Stimulated activated CD8-positive, alpha-beta memory T cell treated with anti-CD3 and anti-CD28 coated beads, Interleukin-4, amount 100 ng/mL, for 1 hour (primary cell): ENCODE measurements at places on chromosomes 7 and 10.

DNA sequence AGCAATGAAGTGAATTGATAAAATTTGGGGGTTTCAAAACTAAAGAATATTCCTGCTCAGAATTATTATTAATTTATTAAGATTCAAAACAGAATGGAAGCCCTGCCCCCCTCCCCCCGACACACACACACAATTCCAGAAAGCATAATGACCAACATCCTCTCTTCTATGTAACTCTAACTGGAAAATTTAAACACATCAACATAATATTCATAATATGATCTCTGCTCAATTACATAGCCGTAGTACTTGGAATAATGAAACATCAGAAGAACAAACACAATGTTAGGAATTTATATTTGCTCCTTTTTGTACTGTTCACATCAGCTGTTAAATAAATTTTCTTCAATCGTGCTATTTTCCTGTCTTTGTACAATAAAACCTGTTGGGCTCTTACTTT is 20.8 kb downstream of the PCLO start:
- DNase-seq = no peak

- no peak for DNase-seq
Measured at GRCh38 chr7:69228212-69228811, 370.0 kb upstream of the AUTS2 start.

GRCh38 chr7:155553871-155554270 is 7.5 kb upstream of the CNPY1 start:
- no peak for DNase-seq

GRCh38 chr7:139360948-139361307 is 1.2 kb downstream of the LUC7L2 start:
- no peak for DNase-seq

DNA sequence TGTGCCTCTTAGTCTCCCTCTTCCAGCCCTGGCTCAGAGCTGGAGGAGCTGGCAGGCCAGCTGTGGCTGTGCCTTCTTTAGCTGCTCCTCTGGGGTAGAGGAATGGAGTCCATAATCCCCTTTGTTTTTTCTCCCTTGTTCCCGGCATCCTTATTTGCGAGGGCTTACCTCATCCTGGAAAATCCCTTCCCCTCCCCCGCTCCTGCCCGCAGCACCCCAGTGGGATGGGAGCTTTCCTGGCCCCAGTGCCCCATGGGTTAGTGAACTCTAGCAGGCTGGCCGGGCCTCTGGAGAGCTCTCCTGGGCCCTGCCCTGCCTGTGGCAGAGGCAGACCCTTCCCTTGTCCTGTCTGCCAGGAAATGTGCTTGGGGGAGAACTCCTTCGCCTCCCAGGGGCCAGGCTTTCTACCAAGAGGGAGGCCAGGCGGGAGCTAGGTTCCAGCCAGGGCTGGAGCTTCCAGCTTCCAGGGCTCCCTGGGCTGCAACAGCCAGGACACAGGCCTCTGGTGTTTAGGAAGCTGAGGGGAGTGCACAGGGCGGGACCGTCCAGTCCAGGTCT is 16.5 kb upstream of the TRIM8 start:
- DNase-seq = no peak

DNA sequence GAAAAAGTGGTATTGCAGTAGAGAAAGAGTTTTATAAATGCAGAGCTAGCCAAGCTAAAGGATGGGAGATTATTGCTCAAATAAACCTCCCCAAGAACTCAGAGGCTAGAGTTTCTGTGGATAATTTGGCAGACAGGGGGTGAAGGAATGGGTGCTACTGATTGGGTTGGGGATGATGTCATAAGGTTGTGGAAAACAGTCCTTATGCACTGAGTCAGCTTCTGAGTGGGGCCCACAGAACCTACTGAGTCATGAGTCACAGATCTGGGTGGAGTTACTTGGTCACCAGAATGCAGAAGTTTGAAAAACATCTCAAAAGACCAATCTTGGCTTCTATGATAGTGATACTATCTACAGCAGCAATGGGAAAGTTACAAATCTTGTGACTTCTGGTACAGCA is 1146.7 kb downstream of the TYW1 start:
- no peak for DNase-seq

DNA sequence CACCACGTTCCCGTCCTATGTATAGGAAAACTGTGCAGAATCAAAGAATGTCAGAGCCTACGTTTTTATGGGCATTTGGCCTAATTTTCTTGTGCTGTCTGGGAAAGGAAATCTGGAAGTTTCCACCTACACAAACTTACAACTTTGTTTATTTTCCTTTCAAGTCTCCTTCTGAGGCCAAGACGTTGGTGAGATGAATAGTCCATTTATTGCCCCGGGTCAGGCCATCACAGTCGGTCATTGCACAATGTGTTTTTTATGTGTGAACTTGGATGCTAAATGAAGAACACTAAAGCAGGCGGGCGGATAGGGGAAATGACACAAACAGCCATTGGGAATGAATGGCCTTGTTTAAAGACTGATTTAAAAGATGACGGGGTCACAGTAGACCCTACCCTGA is 38.6 kb downstream of the TRIL start:
- no peak for DNase-seq

DNA sequence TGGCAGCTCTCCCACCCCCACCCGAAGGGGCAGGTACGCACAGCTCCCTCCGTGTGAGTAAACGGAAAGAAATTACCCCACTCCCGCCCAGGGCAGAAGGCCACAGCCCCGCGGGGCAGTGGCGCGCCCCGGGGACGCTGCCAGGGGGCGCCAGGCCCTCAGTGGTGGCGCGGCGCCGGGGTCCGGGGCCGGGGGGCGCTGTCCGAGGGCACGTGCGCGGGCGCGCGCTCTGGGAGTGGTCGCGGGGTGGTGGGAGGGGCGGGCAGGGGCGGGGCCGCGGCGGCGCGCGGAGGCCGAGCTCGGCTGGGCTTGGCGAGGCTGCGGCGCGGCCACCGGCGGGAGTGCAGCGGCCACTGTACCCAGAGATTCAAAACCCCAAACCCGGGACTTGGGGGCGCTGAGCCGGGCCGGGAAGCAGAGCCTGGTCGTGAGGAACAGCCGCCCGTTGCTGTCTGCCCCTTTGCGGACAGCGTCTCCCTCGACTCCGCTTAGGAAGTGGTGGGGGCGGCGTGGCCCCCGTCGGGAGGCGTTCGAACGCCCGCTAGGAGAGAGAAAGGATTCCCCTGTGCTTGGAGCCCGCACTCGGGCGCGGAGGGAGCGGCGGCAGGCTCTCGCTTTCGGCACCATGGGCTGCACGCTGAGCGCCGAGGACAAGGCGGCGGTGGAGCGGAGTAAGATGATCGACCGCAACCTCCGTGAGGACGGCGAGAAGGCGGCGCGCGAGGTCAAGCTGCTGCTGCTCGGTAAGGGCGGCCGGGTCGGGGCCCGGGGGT is at the start of gene GNAI1:
GNAI1 (plus strand) TSS at position 296 of the 773 bp plus-strand sequence; CDS start at position 626, 330 bp downstream.
- no peak for DNase-seq

- DNase-seq = no peak
Measured at GRCh38 chr10:77405771-77406241, 231.8 kb downstream of the KCNMA1 start.

GRCh38 chr10:22992621-22993020 is 64.8 kb downstream of the ARMC3 start:
- DNase-seq = no peak

DNA sequence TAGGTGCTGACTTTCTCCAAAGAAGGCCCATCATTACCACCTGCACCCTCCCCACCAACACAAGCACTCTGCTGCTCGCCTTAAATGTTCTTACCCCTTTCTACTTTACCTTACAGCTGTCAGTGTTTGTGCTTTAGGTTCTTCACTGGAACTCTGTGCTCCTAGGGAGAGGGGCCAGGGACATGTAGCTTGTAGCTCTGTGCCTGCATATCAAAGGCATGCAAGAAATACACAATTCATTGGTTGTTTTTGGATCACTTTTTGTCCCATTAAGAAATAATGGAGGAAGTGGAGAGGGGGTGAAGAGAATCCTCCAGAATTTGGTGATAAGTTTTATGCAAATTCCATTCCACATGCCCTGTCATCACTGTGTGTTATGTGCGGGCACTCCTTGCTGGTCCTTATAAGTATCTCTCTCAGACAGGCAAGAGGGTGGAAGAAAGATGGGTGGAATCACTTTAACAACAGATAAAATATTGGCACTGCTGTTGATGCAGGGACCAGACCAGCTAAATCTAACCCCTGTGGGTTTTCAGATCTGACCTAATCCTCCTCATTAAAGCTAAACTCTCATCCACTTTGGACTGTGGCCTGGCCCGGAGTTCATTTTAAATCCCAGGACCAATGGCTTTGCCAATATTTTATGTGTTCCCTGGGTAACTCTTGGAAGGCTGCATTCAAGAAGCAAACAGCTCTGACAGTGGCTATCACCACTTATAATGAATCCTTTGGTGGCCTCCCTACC is 375.8 kb upstream of the NFE2L3 start:
- no peak for DNase-seq

GRCh38 chr10:110286841-110287240 is 17.9 kb downstream of the SMNDC1 start:
- no peak for DNase-seq

- no peak for DNase-seq
Measured at GRCh38 chr7:123633553-123633952, 22.1 kb upstream of the LMOD2 start.

- no peak for DNase-seq
Measured at GRCh38 chr7:75867390-75867717, 11.5 kb upstream of the RHBDD2 start.

DNA sequence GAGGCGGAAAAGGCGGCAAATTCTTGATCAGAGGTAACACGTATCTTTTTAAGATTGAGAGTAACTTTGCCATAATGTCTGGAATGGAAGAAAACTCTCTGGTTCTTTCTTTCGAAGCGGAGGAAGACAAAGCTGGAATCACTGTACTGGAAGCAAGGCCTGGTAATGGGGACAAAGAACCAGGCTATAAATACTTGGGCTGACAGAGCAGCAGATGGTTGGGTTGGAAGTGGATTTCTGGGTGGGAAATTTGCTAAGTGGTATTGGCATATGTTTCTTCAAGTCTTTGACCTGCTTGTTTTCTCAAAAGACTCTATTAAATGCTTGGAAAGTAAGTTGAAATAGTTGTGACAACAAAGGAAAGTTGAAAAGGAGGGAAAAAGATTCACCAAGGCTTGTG is 87.3 kb upstream of the SFMBT2 start:
- no peak for DNase-seq

GRCh38 chr7:140677496-140677895 is 4.8 kb downstream of the ADCK2 start:
- no peak for DNase-seq

DNA sequence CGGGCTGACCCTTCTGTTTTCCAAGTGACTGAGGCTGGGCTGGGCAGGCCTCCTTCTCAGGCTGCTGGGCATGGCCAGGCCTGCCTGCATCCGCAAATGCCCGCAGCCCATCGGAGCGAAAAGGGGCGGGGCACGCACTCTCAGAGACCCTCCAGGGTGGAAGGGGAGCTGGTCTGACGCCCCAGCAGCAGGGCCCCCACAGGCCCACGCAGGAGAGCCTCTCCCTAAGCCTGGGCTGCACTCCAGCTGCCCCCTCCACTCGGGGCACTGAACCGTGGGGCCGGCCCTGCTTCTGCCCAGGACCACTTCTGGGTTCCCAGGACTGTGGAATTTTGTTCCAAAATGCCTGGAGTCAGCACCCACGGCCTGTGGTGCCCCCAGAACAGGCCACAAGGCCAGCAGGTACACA is 9.3 kb downstream of the ADAP1 start:
- DNase-seq = no peak

DNA sequence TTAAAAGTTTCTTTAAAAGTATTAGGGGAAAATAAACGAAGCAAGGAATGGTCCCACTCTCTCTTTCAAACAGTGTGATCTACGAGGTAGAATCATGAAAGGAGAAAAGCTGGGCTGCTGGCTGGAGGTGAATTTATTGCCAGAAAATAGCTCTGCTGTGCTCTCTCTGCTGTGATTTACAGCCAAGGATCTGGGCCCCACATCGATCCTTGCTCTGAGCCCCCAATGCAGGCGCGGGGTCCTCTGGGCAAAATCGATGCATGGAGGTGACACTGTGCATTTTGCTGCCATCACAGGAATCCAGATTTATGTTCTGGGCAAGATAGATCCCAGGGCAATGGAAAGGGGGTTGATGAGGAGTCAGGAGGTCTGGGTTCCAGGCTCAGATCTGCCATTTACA is 91.0 kb upstream of the GPR26 start:
- no peak for DNase-seq

GRCh38 chr10:71090330-71090729 is 122.0 kb upstream of the UNC5B start:
- no peak for DNase-seq

DNA sequence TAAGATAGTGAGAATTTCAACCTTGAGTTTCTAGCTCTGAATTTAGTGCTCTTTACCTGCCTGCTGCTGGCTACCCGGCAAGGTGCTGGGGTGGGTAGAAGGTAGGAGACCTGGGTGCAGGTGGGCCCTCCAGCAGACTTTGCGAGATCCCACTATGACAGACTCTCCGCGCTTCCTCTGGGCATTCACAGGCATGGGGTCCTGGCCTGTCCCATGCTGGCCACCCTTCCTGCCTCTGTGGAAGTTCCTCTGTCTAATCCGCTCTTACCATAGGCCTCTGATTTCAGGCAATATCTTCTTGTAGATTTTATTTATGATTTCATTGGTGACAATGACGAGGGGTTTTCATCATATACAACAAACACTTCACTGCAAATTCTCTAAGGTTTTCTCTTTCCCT is 1.2 kb upstream of the WDFY4 start:
- DNase-seq = no peak

- DNase-seq = no peak
Measured at GRCh38 chr7:81013083-81013817, 94.4 kb upstream of the SEMA3C start.

DNA sequence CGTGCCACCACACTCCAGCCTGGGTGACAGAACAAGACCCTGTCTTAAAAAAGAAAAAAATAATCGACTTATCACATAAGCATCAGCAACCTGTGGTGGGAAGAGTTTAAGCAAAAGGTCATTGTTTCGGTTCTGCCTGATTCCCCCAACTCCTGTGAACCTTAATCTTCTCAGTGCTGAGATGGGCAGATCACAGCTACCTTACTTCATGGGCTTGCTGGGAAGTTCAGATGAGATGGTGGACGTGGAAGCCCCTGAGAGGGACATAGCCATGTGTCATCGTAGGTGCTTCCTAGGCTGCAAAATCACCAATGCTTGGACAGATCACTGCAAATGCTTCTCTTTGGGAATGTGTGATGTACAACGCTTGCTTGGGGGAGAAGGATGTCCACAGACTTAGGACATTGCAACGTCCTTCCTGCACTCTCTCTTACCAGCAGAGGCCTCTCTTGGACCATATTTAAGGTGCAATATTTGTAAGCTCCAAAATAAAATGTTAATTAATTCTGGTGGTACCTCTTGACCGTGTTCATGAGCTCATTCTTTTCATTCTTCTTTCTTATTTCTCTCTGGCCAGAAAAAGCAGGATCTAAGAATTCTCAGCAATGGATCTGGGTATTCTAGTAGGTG is 8.6 kb downstream of the GJD4 start:
- no peak for DNase-seq

GRCh38 chr10:76576276-76576962 is 1061.2 kb downstream of the KCNMA1 start:
- no peak for DNase-seq

- DNase-seq = no peak
Measured at GRCh38 chr10:125880719-125881118, 373 bp downstream of the DHX32 start.

DNA sequence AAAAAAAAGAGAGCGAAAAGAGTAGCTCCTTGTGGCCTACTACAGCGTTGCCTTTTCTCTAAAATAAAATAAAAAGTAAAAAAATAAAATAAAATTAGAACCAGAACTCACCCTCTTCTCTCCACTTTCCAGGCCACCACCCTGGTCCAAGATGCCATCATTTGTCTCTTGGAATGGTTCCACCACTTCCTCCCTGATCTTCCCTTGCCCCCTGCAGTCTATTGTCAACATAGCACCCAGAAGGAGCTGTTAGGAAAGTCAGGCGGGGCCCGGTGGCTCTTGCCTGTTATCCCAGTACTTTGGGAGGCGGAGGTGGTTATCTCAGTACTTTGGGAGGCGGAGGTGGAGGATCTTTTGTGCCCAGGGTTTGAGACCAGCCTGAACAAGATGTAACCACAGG is 7.6 kb upstream of the GRID2IP start:
- no peak for DNase-seq
